Stimulated activated CD4-positive, alpha-beta T cell treated with anti-CD3 and anti-CD28 coated beads, Interleukin-15, amount 100 ng/mL, for 1 hour (primary cell): ENCODE measurements at places on chromosomes 2 and 18.

GRCh38 chr2:200810998-200811332 lies 745 bp upstream of the BZW1 start:
- no peak for DNase-seq

GRCh38 chr2:34308140-34308539 lies 709.0 kb upstream of the FAM98A start:
- DNase-seq, result no peak

DNA sequence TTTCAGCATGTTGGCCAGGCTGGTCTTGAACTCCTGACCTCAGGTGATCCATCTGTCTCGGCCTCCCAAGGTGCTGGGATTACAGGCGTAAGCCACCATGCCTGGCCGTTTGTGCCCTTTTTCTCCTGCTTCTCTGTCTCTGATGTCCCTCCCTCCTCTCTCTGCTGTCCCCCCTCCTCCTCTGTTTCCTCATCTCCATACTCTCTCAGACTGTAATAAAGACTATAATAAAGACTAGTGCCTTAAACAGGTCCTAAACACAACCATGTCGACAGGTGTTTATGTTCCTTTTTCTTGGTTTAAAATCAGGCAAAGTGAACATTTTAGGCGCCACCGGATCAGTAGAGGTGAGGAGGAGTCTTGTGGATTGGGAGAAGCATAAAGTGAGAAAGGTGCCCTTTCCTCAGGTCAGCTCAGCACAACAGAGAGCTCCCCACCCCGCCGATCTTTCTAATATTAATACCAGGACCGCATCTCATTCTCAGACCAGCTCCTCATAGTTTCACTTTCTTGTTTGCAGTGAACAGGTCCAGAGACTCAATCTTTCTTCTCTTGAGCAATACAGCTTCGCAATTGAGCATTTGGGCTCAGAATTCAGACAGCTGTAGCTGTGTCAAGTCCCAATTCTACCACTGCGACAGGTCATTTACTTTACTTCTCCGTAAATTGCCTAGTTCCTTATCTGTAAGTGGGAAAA lies 23.7 kb downstream of the TIMM21 start:
- DNase-seq, result no peak

- DNase-seq, result no peak
Measured at GRCh38 chr2:98514879-98515249, 70.2 kb downstream of the INPP4A start.

GRCh38 chr2:154233231-154233630 lies 361.5 kb downstream of the GALNT13 start:
- DNase-seq, result no peak

- DNase-seq, result no peak
Measured at GRCh38 chr18:27711382-27711781, 465.5 kb downstream of the CDH2 start.

DNA sequence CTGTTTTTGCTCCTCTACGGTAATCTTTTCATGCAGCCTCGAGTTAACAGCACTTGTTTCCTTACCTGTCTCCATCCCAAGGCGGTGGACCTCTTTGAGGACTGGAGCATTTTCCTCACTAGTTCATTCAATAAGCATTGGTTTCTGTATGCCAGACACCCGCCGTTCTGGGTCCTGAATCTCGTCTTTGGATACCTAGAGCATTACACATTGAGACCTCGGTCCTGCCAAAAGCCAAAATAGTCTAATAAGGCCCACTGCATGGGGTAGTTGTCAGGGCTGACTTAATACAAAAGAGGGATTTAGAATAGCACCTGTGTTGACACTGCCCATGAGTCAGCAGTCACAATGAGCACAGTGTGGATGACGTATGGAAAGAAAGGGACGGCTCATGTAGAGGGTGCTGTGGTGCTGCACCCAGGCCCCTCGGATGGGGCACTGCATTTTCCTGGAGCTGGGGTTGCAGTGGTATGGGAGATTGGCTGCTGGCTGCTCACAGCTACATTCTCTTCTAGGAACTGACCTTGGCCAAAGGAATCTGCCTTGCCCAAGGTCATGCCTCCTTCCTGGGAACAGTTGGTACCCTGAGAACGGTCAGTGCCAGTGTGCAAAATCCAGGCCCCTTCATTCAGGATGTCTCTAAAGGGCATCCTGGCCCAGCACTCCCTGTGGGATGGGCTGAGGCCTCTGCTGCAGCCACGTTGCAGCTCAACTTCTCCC lies 126.9 kb upstream of the NCK2 start:
- DNase-seq, result no peak

- no peak for DNase-seq
Measured at GRCh38 chr2:133452146-133452545, 116.1 kb downstream of the NCKAP5 start.

GRCh38 chr2:128607440-128607839 lies 288.8 kb upstream of the HS6ST1 start:
- DNase-seq, result no peak

- DNase-seq, result no peak
Measured at GRCh38 chr2:238793306-238793705, 54.6 kb upstream of the TWIST2 start.

GRCh38 chr2:39469807-39470206 lies 32.7 kb upstream of the MAP4K3 start:
- DNase-seq, result no peak

- no peak for DNase-seq
Measured at GRCh38 chr2:71599038-71599437, 145.7 kb downstream of the DYSF start.

GRCh38 chr2:167581961-167582574 lies 665.3 kb downstream of the STK39 start:
- DNase-seq, result no peak

DNA sequence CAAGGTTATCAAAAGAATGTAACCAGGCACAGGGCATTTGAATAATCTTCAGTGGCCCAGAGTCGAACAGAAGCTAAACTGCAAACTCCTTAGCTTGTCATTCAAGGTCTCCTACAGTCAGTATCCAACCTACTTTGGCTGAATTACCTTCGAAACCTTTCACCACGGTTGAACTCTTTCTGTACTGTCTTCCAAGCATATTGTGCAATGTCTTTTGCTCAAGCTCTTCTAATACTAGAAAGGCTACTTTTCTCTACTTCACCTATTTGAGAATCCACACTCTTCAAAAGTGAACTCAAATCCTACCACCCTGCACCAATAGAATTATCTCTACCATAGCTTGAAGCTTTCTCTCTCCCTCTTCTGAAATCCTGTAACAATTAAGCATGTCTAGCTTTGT lies 142.9 kb downstream of the NR4A2 start:
- DNase-seq, result no peak

DNA sequence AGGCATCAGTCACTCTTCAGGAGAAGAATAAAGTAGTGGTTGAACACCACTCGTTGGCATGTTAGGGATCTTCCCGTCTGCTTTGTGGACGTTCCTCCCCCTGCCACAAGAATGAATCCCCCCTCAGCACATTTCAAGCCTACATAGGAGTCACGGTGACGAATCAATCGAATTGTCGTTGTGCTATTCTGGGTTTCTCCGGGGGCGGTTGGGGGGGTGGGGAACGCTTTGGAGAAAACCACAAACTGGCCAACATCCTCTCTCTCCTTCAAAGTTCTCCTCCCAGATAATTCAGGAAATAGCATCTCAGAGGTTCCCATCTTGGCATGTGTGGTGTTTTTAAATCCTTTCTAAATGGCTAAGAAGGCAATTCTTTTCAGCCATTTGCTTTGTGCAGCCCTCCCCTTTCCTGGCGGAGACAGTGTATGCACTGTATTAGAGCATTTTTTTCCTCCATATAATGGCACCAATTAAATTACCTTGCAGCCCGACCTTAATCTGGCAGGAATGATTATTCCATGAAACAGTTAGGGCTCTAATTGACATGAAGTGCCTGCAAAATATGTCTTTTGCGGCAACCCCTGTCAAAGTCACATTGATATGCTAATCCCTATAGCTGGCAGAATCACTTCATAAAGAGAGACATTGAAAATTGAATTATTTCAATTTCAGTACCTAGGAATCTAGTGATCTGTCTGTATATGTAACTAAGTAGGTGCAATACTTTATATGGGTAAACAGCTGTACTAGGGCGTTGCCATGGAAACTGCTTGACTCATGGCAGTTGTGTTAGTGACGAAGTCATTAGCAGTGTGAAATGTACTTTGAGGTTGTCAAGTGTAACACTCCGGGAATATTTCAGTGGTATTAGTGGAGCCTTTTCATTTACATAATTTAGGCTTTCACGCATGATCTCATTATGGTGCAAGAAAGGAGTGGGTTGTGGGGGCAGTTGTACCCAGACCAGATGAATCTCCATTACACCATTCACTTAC lies 323.4 kb upstream of the SLC14A2 start:
- no peak for DNase-seq

GRCh38 chr2:64792995-64793639 lies 139.4 kb upstream of the SERTAD2 start:
- DNase-seq, result no peak

DNA sequence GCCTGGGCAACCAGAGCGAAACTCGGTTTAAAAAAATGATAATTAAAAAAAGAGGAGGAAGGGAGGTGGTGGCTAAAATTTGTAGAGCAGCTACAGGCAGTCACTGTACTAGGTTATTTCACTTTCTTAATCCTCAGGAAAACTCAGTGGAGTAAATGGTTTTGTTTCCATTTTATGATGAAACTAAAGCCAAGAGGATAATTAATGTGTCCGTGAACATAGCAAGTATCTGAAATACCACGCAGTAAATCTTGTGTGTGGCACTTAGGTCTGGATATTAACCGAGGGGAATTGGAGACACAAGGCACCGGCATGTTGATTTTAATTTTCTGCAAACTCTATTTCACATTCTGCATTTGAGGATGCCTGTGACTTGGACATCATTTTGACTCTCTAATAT lies 14.5 kb downstream of the SH3BP4 start:
- DNase-seq, result no peak

DNA sequence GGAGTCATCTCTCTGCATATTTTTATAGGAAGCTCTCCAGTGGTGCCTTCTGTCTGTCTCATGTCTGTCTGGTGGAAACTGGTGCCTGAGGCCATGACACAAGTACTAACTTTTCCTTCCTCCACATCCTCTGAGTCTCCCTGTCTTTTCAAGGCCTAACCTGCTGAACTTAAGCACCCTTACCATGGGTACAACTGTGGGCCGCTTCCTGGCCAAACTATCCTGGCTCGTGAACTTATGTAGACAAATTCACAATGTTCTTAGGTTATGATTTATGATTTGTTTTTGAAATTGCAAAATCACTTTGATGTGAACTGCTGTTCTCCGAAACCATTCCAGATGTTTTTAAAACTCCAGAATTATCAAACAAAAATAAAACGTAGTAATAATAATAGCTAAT lies 804.5 kb upstream of the POU3F3 start:
- DNase-seq, result no peak

GRCh38 chr2:168207851-168208250 lies 39.5 kb downstream of the STK39 start:
- no peak for DNase-seq

DNA sequence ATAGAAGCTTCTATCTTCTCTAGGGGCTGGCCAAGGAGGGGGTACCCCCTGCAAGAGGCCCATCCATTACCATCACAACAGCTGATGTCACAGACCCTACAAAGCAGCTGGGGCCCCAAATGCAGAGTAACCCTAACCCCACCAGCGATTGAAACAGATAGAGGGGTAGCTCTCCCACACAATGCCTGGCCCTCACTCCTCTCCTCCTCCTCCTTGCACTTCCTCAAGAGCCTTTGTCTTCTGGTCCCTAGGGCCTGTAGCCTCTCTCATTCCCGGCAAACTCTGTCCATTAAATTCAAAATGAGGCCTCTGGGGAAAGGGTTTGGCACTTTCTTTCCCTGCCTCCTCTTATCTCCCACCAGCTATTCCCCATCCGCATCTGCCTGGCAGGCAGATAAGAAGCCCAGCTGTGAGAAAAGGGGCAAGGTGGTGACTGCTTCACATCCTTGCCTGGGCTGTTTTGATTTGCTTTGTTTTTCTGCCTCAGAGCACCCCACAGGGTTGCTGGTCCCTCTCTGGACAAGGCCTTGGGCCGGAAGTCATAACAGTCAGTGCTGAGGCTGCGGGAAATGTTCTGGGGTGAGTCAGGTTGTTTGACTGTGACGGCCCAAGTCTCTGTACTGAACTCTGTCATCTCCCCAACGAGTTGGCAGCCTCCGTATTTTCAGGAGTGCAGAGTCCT lies 26.1 kb upstream of the CYP26B1 start:
- no peak for DNase-seq

DNA sequence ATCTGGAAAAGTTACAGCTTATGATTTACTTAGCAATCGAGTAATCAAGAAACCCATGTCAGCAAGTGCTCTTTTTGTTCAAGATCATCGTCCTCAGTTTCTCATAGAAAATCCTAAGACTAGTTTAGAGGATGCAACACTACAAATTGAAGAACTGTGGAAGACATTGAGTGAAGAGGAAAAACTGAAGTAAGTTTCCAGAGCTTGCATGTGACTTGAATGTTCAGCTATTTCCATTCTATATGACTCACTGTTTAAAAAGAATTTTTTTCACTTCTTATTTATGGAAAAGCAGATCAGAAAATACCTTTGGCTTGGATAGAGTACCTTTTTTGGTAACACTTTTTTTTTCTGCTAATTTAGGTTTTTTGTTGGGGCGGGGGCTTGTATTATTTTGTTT lies 70.7 kb downstream of the PMS1 start:
- DNase-seq, result no peak

- no peak for DNase-seq
Measured at GRCh38 chr2:119958670-119959268, 54.1 kb upstream of the EPB41L5 start.

DNA sequence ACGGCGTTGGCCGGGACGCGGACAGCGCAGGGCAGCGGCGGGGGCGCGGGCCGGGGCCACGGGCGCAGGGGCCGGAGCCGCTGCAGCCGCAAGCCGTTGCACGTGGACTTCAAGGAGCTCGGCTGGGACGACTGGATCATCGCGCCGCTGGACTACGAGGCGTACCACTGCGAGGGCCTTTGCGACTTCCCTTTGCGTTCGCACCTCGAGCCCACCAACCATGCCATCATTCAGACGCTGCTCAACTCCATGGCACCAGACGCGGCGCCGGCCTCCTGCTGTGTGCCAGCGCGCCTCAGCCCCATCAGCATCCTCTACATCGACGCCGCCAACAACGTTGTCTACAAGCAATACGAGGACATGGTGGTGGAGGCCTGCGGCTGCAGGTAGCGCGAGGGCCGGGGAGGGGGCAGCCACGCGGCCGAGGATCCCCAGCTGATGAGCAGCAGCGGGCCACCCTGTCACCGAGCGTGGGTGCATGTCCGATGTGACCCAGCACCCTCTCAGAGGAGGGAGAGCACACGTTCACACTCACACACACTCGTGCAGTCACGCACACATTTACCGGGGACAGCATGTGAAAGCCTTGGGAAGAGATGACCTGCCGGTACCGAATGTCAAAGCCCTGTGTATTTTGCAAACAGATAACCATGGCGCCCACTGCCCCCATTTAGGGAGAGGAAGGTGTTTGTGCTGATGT lies 4.2 kb downstream of the GDF7 start:
- no peak for DNase-seq

- DNase-seq, result no peak
Measured at GRCh38 chr2:212649646-212650045, 111.0 kb upstream of the ERBB4 start.

DNA sequence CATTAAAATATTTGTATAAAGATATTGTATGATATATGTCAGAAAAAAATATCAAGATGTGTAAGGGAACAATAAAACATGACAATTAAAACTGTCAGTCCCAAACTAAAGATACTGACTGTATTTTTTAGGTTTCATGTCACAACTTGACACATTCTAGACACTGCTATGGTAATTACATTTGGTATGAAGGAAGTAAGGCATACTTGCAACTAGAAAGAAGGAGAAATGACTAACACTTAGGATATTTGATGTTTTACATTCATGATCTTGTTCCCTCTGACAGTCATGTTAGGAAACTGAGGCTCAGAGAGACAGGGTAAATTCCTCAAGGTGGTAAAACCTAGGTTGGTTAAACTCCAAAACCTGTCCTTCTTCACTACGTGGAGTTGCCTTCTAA lies 68.3 kb downstream of the TMEFF2 start:
- DNase-seq, result no peak
